ENCODE measurements at places on chromosomes 6 and 20.
A peak's percentile ranks its signal among the peaks of the same experiment; 100 is the strongest.

- DNase-seq: no peak
Measured at GRCh38 chr20:48864254-48864653, 36.5 kb upstream of the PREX1 start.

DNA sequence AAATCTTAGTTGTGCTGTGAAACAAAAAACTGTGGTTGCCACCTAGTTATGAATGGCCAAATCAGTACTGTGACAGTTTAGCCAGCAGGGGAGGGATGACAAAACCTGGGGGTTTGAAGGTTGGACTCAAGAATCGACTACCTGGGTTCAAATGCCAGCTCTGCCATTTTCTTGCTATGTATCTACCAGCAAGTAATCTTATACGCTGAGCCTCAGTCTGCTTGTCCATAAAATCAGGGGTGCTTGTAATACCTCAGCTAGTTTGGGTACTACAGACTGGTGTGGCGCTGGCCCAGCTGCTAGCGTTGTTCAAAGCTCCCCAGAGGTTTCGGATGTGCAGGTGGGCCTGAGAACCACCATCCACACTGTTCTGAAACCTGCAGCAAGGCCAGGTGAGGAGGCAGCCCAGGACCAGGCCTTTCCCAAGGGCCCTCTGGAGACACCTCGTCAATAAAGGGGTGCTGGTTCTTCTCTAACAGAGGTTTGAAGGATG, 40.4 kb downstream of the TRAM2 start:
- DNase-seq: no peak

DNA sequence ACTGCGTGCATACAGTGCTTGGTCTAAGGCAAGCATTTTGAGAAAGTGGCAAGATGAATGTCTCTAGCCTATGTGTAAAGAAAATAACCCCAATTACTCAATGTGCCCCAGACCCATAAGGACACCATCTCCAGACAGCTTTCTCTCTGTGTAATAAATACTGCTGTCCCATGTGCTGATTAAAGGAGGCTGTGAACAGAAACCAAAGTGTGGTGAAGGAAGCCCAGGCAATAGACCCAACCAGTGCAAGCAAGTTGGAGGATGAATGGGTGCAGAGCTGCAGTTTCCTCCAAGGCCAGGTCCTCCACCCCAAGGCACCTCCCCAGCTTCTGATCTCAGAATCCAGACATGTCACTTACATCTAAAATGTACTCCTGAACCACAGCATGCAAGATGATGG, 60.6 kb downstream of the TRAM2 start:
- no peak for DNase-seq

- DNase-seq: no peak
Measured at GRCh38 chr6:28337121-28337520, 1.2 kb upstream of the ZSCAN31 start.

DNA sequence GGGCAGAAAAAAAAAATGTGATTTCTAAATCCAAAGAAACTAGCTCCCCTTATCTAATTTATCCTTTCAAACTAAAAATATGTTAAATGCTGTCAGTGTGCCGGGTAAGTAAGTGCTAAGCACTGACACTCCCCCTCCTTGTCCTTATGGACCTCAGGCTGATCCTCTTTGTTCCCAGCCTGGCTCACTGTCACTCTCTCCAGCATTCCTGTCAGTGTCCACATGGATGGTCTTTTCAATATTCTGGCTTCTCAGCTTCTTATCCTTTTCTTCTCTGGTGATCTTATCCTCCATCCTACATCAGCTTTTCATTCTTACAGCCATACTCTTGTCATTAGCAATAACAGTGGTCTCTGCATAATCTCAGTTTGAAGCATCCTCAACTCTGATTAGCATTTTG, 55.0 kb downstream of the BCKDHB start:
- no peak for DNase-seq

DNA sequence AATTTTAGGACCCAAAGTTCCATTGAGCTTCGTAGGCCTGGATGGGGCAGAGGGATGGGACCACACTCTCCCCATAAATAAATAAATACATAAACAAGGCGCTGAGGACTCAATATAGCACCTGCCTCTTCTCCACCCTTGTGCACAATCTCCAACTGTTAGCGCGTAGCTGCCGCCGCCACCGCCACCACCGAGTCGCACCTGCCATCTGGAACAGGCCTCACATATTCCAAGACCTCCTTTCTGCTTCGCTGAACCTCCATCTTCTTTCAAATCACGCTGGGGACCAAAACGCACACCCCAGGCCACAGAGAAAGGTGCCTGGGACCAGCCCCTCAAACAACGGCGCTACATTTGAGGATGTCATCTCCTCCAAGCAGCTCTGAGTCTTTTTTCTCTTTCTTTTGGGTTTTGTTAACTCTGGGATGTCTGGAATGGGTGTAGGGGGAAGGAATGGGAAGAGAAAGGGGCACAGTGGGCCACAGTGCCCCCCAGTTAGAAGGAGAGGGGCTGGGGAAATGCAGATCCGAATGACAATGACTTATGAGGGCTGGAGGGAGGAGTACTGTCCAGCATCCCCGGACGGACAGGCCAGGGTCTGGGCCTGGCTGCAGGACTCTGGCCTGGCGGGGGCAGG, 49.7 kb downstream of the NOL4L start:
- DNase-seq: no peak

DNA sequence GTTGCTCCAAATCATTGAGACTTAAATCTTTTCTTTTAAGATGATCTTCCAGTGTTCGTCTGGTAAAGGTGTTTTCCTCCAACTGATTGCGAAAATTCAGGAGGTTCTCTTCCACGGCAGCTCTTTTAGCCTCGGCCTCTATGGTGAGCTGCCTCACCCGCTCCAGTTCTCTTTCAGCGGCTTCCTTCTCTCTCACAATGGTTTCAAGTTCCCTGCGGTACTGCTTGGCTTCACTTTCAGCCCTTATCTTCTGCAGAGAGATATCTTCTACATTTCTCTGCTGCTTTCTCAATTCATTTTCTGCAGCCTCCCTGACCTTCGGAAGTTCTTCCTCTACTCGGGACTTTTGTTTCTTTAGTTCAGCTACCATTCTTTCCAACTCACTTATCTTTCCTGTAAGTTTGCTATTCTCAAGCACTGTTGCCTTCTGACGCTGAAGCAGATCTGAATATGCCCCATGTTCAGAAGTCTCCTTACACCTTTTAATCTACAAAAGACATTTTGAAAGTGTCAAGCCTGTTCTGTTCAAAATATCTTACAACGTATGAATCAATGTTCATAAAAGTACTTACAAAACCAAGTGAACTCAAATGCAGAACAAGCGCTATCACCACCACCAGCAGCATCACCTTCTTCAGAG, 22.3 kb downstream of the DST start:
- DNase-seq: no peak

DNA sequence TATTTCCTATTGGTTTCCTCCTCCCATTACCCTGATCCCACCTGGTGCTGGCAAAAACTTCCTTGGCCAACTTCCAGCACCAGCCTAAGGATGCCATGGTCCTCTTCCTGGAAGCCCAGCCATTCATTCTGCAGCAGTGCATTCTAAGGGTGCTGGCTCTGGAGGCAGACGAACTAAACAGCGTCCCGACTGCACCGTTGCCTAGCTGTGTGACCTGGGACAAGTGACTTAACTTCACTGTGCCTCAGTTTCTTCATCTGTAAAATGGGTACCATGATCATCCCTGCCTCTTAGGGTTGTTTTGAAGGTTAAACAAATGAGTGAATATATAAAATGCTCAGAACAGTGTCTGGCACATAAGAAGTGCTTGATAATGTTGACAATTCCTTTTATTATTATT, 120.9 kb upstream of the ZNF217 start:
- DNase-seq: no peak

DNA sequence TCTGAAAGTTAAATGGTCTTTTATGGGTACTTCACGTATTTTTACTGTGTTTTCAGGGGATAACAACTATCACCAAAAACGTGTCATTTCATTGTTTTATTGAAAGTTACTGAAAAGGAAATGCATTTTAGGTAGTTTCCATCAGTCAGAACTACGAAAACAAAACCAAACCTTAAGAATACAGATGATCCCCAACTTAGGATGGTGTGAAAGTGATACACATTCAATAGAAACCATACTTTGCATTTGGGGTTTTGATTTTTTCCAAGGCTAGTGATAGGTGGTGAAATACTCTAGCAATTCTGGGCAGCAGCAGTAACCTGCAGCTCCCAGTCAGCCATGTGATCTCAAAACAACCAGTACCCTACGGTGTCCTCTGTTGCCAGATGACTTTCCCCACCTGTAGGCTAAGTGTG, 25.9 kb upstream of the EFHC1 start:
- no peak for DNase-seq

GRCh38 chr6:6901205-6901719, 206.5 kb upstream of the RREB1 start:
- no peak for DNase-seq

GRCh38 chr6:25122001-25122400, 157.2 kb upstream of the CARMIL1 start:
- DNase-seq: no peak

GRCh38 chr20:859751-860231, 26.3 kb downstream of the FAM110A start:
- DNase-seq: no peak

GRCh38 chr6:160344271-160344670, 3.9 kb upstream of the SLC22A3 start:
- DNase-seq: no peak

DNA sequence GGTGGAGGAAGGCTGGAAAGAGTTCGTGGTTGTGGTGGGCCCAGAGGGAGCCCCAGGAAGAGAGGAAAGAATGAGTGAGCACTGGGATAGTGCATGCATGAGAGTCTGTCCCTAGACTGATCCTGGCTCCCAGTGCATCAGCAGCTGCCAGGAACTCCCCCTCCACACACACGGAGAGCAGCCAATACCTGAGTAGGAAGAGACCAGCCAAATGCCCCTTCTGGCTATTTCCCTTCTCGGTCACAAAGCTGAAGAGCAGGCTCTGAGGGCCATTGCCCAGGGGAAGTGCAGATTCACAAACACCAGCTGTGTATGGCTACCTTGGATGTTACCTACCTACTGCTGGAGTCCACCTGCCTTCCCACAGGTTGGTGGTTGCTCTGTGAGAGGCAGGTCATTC, 45.1 kb downstream of the GABRR2 start:
- no peak for DNase-seq

GRCh38 chr20:7792150-7792869, 147.9 kb downstream of the HAO1 start:
- no peak for DNase-seq

DNA sequence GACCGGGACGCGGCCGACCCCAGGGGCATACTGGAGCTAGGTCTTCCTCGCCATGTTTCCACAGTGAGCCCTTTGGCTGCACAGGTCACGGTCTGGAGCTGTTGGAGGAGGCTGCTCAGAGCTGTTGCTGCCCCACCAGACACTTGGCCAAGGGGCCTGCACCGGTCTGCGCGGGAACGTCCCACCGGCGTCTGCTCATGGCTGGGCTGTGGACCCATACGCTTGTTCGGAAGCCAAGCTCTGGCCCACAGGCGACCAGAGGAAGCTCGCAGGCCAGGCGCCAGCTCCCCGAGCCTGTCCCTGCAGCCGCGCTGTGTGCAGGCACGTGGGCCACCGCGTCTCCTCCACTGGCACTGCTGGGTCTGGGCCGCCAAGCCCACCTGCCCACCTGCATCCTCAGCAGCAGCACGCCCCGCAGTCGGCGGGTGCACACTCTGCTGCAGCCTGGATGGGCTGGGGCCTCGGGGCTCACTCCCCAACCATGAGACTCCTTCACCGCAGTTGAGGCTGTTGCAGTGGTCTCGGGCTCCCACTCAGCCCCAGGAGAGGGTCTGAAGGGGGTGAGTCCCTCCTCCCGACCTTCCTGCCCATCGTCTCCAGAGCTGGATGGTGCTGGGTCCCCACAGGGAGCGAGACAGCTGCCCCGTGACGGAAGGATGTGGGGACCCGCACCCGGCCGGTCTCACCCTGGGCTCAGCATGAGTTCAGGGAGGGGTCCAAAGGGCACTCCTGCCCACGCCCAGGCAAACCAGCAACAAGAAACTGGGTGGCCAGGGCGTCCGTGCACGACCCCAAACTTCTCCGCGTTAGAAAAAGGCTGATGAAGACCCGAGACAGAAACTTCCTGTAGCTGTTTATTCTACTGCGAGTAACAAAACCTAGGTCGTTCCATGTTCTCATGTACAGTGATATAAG, 15.5 kb upstream of the TCFL5 start:
- no peak for DNase-seq

- no peak for DNase-seq
Measured at GRCh38 chr6:148535976-148536375, 193.3 kb downstream of the SASH1 start.

DNA sequence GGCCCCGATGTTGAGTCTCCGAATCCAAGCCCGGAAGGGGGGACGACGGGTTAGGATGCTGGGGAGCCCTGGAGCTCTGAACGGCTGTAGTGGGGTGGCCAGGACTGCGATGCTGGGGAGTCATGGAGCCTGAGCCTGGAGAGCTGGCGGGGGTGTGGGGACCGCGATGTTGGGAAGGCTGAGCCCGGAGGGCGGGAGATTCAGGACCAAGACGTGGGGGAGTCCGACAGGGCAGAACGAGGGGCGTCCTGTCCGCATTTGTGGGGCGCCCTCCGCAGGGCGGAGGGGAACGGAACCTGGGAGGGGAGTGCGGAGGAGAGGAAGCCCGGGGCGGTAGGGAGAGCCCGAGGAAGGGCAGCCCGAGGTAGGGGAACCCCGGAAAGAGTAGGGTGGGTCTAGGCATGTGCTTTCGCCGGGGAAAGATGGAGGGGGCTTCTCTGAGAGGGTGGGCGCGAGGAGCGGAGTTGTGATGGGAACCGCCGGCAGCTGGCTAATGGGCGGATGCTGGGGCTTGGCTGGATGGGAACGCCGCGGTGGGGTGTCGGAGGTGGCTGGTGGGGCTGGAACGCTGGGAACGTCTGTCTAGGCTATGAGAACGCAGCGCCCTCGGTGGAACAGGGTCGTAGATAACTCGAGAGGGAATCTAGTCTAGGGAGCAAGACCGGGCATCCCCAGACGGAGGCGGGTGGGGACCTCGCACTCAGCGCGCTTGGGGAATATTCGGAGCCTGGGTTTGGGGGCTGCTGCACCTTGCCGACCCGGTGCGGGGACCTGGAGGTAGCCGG, 684 bp downstream of the PAQR8 start:
- peak; percentile 16 for DNase-seq

DNA sequence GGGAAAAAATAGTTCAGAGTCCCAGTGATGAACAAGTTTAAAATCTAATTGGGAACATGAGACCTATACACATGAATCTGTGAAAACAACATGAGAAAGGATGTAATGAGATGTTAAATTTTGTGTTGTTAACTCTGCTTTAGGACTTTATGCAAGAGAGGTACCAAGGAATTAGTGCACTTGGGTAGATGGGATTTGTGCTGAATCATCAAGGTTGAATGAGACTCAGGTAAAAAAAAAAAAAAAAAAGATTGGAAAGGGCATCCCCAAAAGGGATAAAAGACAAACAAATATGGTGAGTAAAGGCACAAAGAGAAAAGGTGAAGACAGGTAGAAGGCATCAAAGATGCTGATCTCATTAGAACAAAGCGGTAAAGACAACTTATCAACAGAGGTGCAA, 644.4 kb downstream of the CBLN4 start:
- no peak for DNase-seq

- no peak for DNase-seq
Measured at GRCh38 chr6:94323853-94324252, 904.5 kb upstream of the EPHA7 start.

GRCh38 chr6:1972962-1973361, 272.4 kb downstream of the GMDS start:
- no peak for DNase-seq

- no peak for DNase-seq
Measured at GRCh38 chr6:110560239-110561007, 84.0 kb upstream of the SLC22A16 start.

GRCh38 chr20:46107061-46107460, 11.1 kb upstream of the CD40 start:
- DNase-seq: no peak
